Epithelial cell of proximal tubule (primary cell): ENCODE measurements at places on chromosomes 6 and 20.
A peak's percentile ranks its signal among the peaks of the same experiment; 100 is the strongest.

GRCh38 chr6:112189494-112189893, 64.9 kb downstream of the LAMA4 start:
- peak; percentile 47 for DNase-seq

DNA sequence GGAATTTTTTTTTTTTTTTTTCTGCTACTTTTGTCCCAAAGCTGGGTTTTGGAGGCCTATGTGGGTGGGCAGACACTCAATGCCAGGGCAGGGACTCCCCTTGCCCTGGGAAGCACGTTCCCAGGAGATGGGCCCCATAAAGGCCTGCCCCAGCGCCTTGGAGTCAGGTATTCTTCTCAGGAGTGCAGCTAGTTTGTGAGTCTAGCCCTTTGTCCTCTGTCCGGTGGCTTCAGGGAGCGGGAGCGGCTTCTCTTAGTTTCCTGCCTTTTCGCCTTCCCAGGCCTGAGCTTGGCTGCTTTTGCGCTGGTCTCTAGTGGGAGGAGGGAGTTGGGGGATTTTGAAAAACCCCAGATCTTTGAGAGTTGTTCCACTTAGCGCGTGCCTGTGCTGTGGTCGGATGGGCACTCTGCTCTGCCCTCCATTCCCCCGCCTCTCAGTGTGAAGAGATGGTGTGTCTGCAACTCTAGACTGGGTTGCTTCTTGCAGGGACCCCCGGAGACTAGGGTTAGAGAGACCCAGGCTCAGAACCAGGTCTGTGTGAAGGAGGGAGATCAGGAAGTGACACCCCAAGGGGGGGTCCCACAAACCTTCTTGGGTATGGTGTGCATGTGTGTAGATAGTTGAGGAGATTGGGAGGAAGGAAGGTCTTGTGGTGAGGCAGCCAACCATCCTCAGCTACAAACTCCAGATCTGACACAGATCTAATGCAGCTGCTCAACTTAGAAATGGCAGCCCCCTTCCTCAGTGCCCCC, 1.3 kb downstream of the PLCG1 start:
- DNase-seq: no peak

DNA sequence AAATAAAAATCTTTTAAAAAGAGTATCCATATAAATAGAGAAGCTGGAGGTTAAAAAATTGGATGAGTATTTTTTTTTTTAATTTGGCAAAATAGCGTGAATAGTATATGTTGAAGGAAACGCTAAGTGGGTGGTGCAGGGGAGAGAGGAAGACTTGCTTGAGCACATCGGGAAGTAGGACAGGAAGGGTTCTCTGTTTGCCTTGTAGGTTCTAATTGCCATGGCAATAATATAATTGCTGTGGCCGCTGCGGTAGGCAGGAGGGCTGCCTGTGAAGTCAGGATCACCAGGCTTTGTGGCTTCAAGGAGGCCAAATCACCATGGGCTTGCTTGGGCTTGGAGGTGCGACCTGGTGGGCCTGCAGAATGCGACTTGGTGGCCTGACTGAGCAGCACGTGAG, 35.1 kb downstream of the IGF2R start:
- no peak for DNase-seq

GRCh38 chr6:63897952-63898351, 262.4 kb downstream of the PHF3 start:
- no peak for DNase-seq

DNA sequence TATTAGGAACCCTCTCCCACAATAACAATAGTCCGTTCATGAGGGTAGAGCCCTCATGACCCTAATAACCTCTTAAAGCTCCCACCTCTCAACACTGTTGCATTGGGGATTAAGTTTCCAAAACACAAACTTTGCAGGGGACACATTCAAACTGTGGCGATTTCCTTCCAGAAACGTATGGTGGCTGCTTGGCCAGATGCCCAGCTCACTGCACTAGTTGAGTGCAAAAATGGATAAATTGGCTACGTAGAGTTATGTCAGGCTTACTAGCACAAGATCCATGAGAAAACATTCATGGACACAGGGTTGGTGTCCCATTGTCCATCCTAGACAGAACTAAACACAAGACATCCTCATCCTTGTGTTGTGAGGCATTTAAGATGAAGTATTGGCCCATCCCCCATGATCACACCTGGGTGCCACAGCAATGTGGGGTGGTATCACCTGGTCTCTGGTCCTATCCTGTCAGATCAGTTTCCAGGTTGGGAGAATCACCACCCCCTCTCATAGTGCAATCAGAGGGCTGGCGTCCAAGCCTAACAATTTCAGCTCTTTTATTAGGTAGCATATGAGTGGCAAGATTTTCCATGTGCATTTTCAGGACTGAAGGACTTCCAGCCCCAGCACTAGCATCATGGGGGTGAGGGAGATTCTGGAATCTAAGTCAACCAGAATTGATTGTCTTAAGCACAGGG, 63.4 kb upstream of the ELOVL5 start:
- no peak for DNase-seq
